ENCODE measurements at places on chromosomes 16 and 17.
A peak's percentile ranks its signal among the peaks of the same experiment; 100 is the strongest.

DNA sequence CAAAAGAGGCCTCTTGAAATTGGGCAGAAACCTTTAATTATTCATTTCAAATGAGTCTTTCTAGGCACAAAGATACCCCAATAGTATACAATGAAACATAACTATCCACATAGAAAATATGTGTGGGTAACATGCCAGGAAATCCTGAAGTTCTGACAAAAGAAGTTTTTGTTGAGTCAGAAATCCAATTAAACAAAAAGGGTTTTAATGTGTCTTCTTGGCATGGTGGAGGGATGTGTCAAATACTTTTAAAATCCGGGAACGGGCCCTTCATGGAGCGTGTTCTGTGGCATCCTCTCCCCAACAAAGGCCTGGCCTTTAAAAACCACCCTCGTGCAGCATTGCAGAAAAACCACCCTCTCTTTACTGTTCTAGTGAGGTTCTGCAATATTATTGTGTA is 14.2 kb downstream of the CDRT4 start:
- no peak for DNase-seq

GRCh38 chr16:55242667-55243066 is 81.3 kb upstream of the IRX6 start:
- no peak for DNase-seq

DNA sequence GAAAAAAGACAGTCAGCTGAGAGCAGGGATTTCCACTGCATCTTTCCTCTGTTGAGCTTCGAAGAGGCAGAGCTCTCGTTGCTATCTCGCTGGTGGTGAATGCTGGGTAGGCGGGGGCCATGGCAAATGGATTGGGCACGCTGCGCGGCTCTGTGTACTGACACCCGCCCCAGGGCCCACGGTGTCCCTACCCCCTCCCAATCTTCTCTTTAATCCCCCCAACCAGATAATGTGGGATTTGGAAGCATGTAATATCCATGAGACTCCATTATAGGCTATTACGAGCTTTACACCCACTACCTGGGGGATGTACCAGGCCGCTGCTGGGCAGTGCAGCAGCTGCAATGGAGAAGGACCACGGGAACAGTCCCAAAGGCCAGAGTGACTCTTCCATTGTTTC is 8.3 kb downstream of the PIPOX start:
- DNase-seq, result no peak

GRCh38 chr17:55660178-55660886 is 62.3 kb downstream of the TMEM100 start:
- no peak for DNase-seq

DNA sequence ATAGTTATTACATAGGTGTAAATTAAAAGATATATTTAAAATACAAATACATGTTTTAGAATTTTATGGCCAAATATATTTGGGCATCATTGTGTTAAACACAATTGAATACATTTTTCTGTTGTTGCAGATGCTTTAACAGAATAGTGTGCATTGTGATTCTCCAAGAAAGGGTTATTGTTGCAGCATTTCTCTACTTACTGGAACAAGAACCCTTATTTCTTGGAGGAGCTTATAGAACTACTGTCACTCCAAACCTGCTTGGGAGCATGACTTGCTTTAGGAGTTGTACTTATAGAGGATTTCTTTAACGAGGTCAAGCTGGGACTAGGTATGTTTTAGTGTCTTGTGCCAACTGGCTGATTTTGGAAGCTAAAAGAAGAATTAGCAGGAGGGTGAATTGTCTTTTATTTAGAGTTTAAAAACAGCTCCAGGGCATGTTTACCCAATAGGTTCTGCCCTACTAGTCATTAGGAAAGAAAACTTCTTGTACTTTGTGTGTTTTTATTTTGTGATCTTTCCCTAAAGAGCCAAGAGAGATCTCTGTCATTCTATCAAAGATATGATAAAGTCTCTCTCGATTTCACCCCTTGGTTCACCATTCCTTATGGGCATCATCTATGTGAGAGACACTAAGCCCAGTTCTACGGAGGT is 279.8 kb upstream of the SALL1 start:
- no peak for DNase-seq

- DNase-seq, result no peak
Observed at GRCh38 chr17:49548506-49549310, 27.0 kb upstream of the NXPH3 start.

GRCh38 chr17:1005361-1005946 is 8.5 kb downstream of the TIMM22 start:
- DNase-seq, result no peak

DNA sequence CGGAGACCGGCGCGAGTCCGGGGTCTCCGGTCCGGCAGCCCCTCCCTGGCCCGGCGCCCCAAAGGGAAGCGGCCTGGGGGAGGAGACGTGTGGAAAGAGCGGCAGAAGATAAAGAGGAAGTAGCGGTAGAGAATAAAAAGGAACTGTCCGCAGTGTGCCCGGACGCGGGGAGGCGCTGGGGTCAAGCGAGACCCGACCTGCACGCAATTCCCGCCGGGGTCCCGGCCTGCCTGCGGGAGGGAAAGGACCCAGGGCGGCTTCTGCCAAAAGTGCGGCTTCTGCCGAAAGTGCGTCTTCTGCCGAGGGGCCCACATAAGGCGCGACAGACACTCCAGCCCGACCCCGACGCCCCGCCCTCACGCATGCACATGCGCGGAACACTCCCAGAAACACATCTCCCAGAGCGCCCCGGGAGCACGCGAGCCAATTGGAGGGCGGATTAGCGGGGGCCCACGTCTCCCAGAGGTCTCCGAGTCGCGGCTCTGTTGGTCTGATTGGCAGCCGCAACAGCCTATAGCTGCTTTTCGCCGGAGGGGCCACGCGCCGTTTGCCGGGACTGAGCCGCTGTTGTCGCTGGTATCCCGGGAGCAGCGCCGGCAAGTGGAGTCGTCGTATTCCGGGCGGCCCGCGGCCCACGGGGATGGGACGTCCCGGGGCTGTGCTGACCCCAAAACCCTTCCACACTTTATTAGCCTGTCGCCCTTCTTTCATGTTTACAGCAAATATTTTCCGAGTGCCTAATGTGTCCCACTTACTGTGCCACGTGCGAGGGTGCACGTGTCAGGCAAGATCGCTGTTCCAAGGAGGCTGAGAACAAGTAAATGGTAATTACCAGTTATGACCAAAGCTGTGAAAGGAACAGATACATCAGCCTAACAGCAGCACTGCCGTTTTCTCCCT is 8.0 kb upstream of the MEFV start:
- peak; percentile 91 for DNase-seq

DNA sequence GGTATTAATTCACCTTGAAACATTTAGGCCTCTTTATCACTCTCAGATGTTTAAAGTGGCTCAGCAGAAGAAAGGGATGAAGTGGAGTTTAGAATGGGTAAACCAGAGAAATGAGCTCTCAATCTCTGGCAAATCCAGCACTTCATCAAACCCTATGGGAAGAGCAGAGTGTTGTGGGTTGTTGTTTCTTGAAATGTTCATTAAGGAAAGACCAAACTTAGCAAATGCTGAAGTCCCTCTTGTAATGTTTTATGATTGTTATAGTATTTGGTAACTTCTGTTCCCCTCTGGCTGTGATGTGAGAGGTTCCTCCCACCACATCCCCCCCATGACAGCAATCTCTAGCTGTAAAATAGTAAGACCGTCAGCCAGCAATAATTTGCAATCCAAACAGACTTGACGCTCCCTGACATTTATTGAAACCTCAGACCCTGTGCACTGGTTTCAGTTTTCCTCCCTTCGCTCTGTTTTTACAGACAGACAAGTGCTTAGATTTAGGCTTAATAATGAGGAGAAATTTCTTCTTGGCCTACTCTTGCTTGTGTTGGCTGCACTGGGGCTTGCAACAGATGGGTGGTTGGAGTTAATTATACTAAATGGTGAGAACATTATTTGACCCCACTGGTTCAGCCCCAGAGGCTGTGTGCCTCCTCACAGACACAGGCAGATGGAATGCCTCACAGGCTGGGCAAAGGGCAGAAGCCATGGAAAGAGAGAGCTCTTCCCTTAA is 609.4 kb upstream of the SOX9 start:
- no peak for DNase-seq

- DNase-seq, result no peak
Observed at GRCh38 chr17:30520436-30520835, 43.2 kb downstream of the GOSR1 start.

GRCh38 chr17:5516060-5516792 is 29.9 kb downstream of the MIS12 start:
- DNase-seq, result no peak

DNA sequence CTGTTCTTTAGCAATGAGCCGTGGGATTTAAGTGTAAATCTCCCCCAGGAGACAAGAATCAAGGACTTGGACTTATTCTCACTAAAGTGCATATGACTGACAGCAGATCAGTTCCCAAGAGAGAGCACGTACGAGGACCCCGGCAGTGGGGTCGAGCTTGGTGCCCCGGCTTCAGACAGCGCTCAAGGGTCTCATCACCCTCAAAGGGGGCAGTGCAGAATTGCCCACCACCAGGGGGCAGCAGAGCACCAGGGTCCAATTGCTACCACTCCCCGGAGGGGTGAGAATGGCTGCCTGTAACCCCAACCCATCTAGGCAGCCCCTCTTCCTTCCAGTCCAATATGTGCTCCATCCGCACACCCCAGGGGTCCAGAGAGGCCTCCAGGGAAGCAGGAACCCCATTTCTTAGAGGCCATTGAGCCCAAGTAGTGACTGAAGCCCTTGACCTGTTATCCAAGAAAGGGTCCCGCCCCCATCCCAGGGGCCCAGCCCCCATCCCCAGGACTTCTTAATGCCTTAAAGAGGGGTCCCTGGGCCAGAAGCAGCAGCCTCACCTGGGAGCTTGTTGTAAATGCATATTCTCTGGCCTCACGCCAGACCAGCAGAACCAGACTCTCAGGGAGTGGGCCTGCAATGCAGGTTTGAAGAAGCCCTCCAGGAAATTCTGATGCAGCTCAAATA is 86.1 kb downstream of the ZDHHC7 start:
- peak; percentile 54 for DNase-seq

- DNase-seq, result no peak
Observed at GRCh38 chr17:17998934-17999333, 26.3 kb downstream of the DRC3 start.

GRCh38 chr17:75460295-75460694 is 3.9 kb downstream of the TMEM94 start:
- DNase-seq, result no peak
